CD8-positive, alpha-beta memory T cell (primary cell): ENCODE measurements at places on chromosomes 12 and 14. TPM values are rescaled to one million over a fixed set of nuclear protein-coding genes. Genes with fewer than 3 reads are reported as not detected.

ADCY4 gene
- total RNA-seq: 1.5 TPM

RAD51AP1 gene
- total RNA-seq: 28.4 TPM

NANOG gene
- not detected for total RNA-seq

- H3K27me3 ChIP-seq: no peaks in the 10 kb centered on the region
- no peak for DNase-seq
- H3K36me3 ChIP-seq: no peaks in the 10 kb centered on the region
- H3K27ac ChIP-seq: no peak overlapping the region
- no peaks in the 10 kb centered on the region for H3K4me1 ChIP-seq
Measured at GRCh38 chr12:18676996-18677588, 60.7 kb downstream of the PLCZ1 start.
